Stimulated activated CD4-positive, alpha-beta T cell treated with anti-CD3 and anti-CD28 coated beads, Interleukin-1b, Interleukin-23, amount 100 ng/mL, for 24 hours (primary cell): ENCODE measurements at places on chromosomes 1 and 21.

DNA sequence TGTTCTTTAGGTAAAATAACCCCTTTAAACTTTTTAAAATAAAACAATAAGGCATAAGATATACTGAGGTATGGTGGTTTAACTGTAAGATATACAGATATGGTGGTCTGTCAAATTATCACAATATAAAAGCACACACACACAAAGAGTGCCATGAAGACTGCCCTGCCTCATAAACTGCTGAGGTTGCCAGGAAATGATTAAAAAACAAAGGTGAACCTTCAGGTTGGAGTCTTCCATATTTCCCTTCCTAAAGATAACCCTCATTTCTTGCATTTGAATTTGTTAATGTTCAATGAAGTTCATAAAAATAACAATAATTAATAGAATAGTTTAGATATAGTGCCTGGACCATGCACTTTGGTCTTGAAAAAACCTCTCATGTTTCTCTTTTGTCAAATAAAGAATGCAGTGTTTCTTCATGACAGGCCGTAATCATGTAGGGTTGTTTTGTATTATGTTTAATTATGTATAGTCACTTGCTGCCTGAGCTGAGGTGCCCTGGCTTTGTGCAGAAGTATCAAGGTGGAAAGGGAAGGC, 123.6 kb upstream of the B3GALT2 start:
- no peak for DNase-seq

DNA sequence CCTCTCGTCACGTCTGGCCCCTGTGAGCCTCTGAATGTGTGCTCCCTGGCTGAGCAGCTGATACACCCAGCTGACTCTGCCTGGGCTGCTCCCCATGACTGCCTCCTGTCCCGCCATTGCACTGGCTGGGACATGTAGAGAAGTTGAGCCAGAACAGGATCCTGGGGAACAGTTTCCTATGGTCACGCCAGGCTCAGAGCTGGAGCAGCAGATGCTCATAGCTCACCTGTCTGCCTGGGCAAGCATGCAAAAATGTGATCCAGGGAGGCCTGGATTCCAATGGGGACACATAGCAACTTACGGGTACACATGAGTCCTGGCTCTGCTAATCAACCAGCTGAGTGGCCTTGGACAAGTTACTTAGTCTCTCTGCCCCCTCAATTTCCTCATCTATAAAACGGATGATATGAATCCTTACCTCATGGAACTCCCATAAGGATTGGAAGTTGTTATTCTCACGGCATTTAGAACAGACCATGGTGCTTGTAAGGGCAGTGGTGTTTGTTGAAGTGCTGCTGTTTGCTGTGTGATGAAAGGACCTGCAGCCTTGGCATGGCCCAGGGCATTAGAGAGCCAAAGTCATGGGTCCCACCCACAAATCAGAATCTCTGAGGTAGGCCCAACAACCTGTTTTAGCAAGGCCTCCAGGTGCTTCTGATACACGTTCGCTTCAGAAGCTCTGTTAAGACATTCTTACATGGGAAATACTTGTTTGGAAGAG, 150.3 kb upstream of the VANGL1 start:
- no peak for DNase-seq

DNA sequence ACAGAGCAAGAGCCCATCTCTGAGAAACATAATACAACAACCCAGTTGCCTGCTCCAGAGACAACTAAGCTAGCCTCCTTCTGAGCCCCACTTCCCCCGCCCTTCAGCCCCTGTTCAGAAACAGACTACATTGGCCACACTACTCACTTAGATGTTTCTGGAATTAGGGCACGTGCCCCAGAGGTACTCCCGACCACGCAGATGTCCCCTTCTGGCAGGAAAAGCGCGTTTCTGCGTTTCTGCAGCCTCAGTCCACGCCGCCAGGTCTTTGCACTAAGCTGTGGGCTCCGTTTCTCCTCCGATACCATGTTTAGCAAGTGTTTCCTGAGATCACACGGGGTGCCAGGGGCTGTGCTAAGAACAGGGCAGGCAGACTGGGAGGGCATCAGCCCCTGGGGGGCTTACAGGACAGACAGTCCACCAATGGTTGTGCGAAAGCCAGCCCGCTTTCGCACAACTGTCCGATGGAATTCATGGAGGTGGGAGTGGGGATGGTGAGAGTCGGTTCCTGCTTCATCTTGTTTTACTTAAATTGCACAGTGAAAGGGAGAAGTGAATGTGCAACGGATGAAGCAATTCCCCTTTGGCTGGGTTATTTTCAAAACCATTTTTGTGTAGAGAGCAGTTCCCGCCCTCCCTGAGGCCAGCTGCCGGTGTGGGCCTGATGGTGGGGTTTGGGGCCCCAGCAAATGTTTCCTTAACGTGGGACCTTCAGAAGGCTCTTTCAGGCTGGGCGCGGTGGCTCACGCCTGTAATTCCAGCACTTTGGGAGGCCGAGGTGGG, 2.7 kb downstream of the PIK3CD start:
- DNase-seq = peak; percentile 31

DNA sequence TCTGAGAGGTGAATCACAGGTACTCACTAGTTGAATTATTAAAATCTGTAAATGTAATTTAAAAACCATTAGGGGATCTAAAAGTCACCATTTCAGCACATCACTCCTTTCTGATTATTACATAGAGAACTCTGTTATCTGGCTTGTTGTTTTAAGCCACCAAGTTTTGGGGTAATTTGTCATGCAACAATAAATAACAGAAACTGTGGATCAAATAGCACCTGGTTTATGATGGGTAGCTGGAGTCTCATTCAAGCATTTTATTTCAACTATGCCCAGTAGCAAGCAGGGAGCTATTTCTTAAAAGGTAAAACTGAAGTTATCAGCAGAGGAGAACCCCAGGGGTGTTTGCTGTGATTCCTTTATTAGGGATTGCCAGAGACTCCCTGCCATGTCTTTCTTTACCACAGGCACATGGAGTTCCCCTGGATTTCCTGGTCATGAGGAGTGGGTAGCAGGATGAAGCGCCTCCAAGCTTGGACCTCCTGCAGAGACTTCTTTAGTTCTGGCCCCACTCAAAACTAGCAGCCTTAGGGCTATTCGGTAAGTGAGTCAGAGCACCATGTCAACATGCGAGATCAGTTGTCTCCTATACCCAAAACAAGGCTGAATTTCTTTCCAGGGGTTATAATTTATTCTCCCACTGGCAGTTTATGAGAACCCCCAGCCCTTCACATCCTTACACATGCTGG, 179.2 kb downstream of the GIPC2 start:
- DNase-seq = no peak
